ENCODE measurements at places on chromosomes 13 and 19. TPM values are rescaled to one million over a fixed set of nuclear protein-coding genes. Genes with fewer than 3 reads are reported as not detected.

CERS1 gene
- not detected for total RNA-seq

SBSN gene
- 0.61 TPM for total RNA-seq

ZNF90 gene
- not detected for total RNA-seq

JUND gene
- 123 TPM for total RNA-seq

RASAL3 gene
- total RNA-seq: not detected

GRCh38 chr13:26424181-26424580 lies 133.3 kb upstream of the WASF3 start:
- no peaks in the 10 kb centered on the region for H3K27me3 ChIP-seq
- DNase-seq: no peak
- H3K4me1 ChIP-seq: no peaks in the 10 kb centered on the region
- H3K27ac ChIP-seq: no peak overlapping the region

DNA sequence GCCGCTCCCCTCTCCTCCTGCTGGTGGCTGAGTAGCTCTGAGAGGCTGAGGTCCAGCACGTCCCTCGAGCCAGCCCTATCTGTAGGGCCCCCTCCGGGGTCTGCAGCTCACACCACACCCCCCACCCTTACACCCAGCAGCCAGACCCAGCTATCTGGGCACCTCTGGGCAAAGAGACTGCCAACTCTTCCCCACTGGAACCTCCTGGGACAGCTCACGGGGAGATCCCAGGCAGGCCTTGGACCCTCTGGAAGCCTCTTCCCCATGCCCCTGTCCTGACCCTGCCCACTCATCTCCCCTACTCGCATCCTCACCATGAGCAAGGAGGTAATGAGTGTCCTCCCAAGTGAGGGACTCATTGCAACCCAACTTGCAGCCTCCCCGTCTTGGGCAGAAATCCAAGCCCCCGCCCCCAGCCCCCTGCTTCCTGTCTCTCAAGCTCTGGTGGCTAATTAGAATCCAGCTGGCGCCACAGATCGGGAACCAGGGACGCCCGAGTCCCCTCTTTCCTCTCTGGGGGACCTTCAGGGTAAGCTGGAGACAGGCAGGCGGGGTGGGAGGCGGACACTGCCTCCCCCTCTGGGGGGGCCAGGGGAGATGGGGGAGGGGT lies 22.1 kb downstream of the ADGRL1 start:
- H3K4me3 ChIP-seq: no peak overlapping the region
- H3K4me1 ChIP-seq: no peaks in the 10 kb centered on the region
- no peaks in the 10 kb centered on the region for H3K36me3 ChIP-seq
- no peaks in the 10 kb centered on the region for H3K27me3 ChIP-seq

- no peak overlapping the region for H3K4me3 ChIP-seq
- no peaks in the 10 kb centered on the region for H3K36me3 ChIP-seq
- DNase-seq: no peak
Observed at GRCh38 chr19:50893047-50893736, 18.0 kb downstream of the KLK4 start.

DNA sequence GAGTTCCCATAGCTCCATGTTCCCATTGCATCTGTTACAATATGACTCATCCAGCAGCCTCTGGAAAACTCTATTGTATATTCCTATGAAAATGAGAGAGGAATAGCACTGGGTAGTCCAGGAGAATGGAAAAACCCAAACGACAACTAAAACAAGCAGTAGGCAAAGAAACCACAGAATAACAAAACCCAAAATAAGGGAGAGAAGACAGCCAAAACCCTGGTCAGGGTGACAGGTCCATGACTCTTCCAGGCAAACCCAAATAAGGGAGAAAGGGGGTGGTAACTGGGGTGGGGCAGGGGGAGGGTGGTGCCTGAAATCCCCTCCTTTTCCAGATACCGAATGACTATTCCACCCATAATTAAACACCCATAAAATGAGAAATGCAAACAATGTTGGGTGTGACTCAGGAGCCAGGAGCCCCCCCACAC lies 4.0 kb upstream of the ZNF8 start:
- peaks cover 27% of the 10 kb centered on the region for H3K36me3 ChIP-seq
- no peak overlapping the region for H3K4me3 ChIP-seq
- H3K4me1 ChIP-seq: peaks cover 3% of the 10 kb centered on the region
- no peak overlapping the region for H3K27ac ChIP-seq

- DNase-seq: no peak
- H3K27ac ChIP-seq: no peak overlapping the region
- H3K27me3 ChIP-seq: peaks cover 40% of the 10 kb centered on the region
- H3K4me1 ChIP-seq: no peaks in the 10 kb centered on the region
- peaks cover 10% of the 10 kb centered on the region for H3K36me3 ChIP-seq
- no peak overlapping the region for H3K4me3 ChIP-seq
Observed at GRCh38 chr19:39021063-39021462, 11.3 kb downstream of the FBXO27 start.

DNA sequence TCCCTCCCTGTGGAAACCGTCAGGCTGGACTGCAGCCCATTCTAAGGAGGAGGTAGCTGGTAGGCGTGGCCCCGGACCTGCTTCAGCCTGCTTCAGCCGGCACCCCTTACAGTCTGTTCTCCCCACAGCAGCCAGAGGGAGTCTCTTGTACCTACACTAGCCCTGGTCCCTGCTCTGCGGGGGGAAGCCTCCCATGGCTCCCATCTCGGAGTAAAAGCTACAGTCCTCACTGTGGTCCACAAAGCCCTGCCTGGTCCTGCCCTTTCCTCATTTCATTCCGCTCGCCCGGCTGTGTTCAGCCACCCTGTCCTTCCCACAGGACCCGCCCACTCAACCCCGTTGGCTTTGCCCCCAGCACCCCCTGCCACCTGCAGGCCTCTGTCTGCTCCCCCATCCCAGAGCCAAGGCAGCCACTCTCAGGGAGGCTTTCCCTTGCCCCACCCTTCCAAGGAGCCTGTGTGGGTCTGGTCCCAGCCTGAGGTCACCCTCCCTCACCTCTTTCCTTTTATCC lies 1.3 kb downstream of the PGLYRP1 start:
- H3K27me3 ChIP-seq: no peaks in the 10 kb centered on the region
- peaks cover 16% of the 10 kb centered on the region for H3K4me1 ChIP-seq
- no peak overlapping the region for H3K27ac ChIP-seq
- H3K4me3 ChIP-seq: no peak overlapping the region
- H3K36me3 ChIP-seq: peaks cover 25% of the 10 kb centered on the region

GRCh38 chr19:34193876-34194275 lies 21.6 kb downstream of the LSM14A start:
- H3K4me3 ChIP-seq: no peak overlapping the region
- no peak overlapping the region for H3K27ac ChIP-seq
- DNase-seq: no peak

DNA sequence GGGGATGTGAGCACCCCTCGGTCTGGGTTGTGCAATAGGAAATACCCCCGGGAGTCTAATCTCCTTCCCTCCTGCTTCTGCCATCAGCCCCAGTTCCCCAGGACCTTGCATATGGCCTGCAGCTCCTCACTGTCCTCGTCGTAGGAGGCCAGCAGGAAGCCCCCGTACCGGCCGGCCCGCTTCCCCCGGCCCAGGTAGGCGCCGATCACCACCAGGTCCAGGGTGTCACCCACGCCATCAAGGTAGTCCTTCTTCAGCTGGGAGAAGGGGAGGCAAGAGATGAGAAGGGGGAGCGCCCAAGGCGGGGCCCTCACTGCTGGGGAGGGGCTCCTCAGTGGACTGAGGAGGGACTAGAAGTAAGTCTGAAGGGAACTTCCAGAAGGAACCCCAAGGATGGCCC lies 10.4 kb upstream of the PLA2G4C start:
- H3K36me3 ChIP-seq: peaks cover 12% of the 10 kb centered on the region
- no peak overlapping the region for H3K4me3 ChIP-seq
- H3K27ac ChIP-seq: no peak overlapping the region

DNA sequence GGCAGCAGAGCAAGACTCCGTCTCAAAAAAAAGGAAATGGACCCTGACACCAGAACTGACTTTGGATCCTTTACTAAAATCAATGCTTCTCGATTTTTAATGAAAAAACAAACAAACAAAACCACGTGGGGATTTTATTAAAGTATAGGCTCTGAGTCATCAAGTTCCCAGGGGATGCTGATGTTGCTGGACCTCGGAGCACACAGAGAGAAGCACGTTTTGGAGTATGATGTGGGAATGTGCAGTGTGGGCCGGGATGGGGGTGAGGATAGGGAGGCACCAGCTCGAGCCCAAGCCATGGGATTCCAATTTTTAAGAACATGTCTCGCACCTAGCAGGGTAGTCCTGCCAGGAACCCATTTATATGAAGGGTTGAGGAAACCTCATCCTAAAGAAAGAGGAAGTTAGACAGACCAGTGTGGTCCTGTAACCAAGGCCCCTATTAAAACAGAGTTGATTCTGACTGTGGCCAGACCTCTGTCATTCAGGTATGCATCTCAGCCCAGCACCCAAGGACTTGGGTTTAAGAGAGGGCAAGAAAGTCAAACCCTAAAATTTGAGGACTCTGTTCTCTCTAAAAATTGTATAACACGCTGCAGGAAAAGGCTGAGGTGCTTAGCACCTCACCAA lies 6.4 kb downstream of the FLT1 start:
- DNase-seq: no peak
- peaks cover 56% of the 10 kb centered on the region for H3K27me3 ChIP-seq
- H3K36me3 ChIP-seq: no peaks in the 10 kb centered on the region

- peaks cover 37% of the 10 kb centered on the region for H3K4me1 ChIP-seq
- no peak for DNase-seq
- no peak overlapping the region for H3K4me3 ChIP-seq
- no peaks in the 10 kb centered on the region for H3K27me3 ChIP-seq
- no peaks in the 10 kb centered on the region for H3K36me3 ChIP-seq
Observed at GRCh38 chr19:2536461-2536860, 60.5 kb downstream of the GADD45B start.

DNA sequence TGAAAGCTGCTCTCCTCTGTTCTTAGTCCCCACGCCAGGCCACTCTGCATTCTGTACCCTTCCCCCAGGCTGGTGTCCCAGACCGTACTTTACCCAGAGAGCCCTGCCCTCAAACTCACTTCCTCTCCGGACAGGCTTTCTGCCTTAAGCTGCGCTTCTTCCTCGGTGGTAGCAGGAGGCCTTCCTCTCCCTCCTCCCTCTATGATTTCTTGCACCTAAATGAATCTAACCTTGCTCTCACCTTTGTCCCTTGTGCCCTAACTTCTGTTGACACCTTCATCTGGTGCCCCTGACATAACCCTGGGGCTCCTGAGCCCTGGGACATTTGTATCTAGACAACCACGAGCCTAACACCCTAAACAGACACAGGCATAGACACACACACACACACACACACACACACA lies 29.6 kb upstream of the CEACAM21 start:
- H3K27ac ChIP-seq: no peak overlapping the region
- H3K36me3 ChIP-seq: peaks cover 11% of the 10 kb centered on the region
- DNase-seq: no peak
- H3K27me3 ChIP-seq: peaks cover 91% of the 10 kb centered on the region
- no peaks in the 10 kb centered on the region for H3K4me1 ChIP-seq

DNA sequence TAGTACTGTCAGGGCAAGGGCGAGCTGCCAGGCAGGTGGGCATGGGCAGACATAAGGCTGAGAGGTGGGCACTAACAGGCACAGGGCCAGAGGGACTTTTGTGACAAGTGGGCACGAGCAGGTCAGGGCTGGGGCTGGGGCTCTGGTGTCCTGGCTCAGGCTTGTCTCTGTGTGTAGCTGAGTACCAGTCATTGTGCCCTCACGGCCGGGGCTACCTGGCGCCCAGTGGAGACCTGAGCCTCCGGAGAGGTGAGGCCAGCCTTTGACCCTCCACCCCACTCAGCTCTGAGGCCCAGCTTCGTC lies 21.6 kb downstream of the LTBP4 start:
- no peaks in the 10 kb centered on the region for H3K4me1 ChIP-seq
- no peak overlapping the region for H3K4me3 ChIP-seq
- H3K36me3 ChIP-seq: peaks cover 40% of the 10 kb centered on the region
- no peak overlapping the region for H3K27ac ChIP-seq
